GM23248 (cell line): ENCODE measurements at places on chromosomes 6 and 20. TPM values are rescaled to one million over a fixed set of nuclear protein-coding genes. Genes with fewer than 3 reads are reported as not detected.

DNA sequence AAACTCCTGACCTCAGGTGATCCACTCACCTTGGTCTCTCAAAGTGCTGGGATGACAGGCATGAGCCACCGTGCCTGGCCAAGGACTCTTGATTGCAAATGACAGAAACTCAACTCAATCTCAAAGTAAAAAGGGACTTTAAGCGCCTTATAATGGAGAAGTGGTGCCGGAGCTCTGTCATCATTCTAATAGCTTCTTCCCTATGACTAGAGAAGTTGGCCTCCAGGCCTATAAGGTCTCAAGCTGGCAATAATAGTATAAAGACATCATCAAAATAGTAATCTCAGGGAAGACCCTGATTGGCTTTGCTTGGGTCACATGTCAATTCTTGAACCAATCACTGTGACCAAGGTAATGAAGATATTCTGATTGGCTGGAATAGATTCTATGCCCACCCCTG, 8.5 kb upstream of the KIAA1755 start:
- DNase-seq: no peak
- no peaks in the 10 kb centered on the region for H3K27me3 ChIP-seq
- no peak overlapping the region for H3K27ac ChIP-seq
- H3K4me1 ChIP-seq: peaks cover 33% of the 10 kb centered on the region
- no peaks in the 10 kb centered on the region for H3K36me3 ChIP-seq

DNA sequence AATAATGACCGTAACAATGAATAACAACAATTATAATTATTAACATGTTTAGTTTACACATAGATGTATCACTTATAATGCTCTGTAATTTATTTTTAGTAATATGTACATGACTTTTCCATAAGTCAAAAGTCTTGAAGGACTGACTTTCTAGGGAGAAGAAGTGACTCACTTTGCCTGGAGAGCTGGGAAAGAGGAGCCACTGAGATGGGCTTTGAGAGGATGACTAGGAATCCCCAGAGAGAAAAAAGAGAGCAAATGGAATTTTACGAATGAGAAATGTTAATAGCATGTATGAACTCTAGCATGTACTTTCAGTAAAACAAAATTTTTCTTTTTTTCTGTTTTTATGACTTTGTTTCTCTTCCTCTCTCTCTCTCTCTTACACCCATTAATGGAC, 67.8 kb upstream of the RALY start:
- H3K36me3 ChIP-seq: no peaks in the 10 kb centered on the region
- H3K4me1 ChIP-seq: peaks cover 10% of the 10 kb centered on the region; the same call in 1 of the 2 replicates
- no peak overlapping the region for H3K4me3 ChIP-seq
- DNase-seq: peak; percentile 84
- H3K27me3 ChIP-seq: peaks cover 5% of the 10 kb centered on the region

DNA sequence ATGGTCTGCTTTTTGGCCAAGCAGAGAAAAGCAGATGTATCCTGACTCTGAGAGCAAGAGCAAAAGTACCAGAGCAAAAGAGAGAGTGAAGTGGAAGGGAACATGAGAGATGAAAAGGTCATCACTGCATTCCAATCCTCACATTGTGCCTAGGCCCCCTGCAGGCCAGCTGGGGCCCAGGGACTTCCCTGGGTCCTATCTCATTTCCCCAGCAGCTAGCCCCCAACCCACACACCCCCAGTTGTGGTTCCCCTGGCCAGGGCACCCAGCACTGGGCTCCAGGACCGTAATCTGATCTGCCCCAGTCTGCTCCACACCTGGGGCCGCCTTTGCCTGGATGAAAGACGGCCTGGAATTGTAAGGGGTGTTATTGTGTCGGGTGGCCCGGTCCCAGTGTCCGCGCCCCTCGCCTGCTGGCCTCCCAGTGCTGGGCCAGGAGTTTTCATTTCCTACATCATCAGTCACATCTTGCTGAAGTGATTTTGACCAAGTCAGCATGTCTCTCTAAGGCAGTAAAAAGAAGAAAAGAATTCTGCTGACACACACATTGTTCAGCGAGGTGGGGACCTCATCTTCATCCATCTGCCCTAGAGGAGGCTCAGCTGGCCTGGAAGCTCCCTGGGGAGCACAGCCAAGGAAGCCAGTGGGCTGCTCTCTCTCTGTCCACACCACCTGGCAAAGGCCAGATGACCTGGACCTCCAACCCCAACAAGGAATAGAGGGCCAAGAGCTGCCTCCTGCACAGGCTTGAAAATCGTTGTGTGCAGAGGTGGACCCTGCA, 4.0 kb upstream of the BMP7 start:
- no peak overlapping the region for H3K27ac ChIP-seq
- no peak for DNase-seq
- H3K4me3 ChIP-seq: no peak overlapping the region
- peaks cover 72% of the 10 kb centered on the region for H3K27me3 ChIP-seq
- H3K36me3 ChIP-seq: no peaks in the 10 kb centered on the region

DNA sequence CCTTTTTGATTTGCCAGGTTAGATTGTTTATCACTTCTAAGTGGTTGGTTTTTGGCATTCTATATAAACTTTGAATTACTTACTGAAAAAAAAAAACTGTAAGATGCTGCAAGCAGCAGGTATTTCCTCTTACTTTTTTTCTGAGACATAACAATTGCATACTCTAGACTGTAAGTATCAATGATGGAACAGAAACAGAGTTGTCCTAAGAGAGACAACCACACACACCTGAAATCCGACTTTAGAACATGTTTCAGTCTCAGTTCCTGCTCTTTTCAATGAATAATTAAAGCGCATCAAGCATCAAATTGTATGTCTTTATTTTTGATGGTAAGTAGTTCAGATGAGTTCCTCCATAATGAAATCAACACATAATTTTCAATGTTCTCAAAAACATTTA, 105.3 kb upstream of the KHDRBS2 start:
- no peaks in the 10 kb centered on the region for H3K4me1 ChIP-seq
- no peaks in the 10 kb centered on the region for H3K27me3 ChIP-seq
- H3K4me3 ChIP-seq: no peak overlapping the region
- H3K27ac ChIP-seq: no peak overlapping the region
- H3K36me3 ChIP-seq: no peaks in the 10 kb centered on the region

Gene SNAP91
- total RNA-seq: not detected in 2 replicates

Gene DEFB125
- not detected in 2 replicates for total RNA-seq
